ENCODE measurements at places on chromosomes 4 and X.
A peak's percentile ranks its signal among the peaks of the same experiment; 100 is the strongest.

DNA sequence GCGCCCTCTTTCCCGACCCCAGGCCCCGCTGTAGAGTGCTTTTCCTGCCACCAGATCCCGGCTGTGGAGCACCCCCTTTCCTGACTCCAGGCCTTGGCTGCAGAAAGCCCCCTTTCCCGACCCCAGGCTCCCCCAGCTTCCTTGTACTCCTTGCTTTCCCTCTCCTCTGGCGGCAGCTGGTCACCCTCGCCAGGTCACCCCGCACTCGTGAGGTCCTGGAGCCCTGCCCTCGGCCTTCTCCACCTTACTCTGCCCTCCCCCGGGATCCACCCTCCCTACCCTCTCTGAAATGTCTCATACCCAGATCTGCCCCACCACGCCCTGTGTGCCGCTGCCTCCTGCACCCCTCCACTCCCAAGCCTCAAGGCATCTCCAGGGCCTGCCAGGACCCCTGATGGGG is 25.0 kb upstream of the C4orf50 start:
- no peak for DNase-seq

DNA sequence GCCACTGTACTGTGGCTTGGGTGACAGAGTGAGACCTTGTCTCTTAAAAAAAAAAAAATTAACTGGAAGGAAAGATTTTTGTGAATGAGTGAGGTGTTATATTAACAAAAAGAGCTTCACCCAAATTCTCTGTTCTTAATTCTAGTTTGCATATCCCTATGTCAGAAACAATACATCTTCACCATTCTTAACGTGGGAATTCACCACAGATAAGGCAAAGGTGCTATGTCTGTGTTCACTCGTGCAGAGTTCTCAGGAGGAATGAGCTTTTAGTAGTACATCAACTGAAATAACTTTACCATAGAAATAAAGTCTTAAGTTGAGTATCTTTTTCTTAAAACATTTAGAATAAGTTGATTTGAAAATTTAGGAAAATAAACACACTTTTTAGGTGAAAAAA is 135.1 kb downstream of the RAPGEF2 start:
- no peak for DNase-seq

- DNase-seq = no peak
Observed at GRCh38 chrX:8803326-8803725, 2.1 kb upstream of the FAM9A start.

GRCh38 chr4:169909897-169910296 is 116.3 kb downstream of the MFAP3L start:
- no peak for DNase-seq

GRCh38 chrX:65601530-65602220 is 65.8 kb upstream of the MSN start:
- peak; percentile 24 for DNase-seq

DNA sequence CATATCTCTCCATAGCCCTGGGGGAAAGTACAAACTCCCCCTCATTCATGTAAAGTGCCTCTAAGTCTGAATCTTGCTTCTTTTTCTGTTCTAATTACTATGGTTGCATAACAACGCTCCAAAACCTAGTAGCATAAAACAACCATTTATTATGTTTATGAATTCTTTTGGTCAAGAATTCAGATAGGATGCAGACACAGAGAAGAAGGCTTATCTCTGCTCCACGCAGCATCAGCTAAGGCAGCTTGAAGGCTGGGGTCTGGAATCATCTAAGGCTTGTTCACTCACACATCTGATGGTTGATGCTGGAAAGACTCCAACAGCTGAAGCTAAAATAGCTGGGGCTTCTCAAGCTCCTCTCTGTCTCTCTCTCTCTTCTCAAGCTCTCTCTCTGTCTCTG is 564.5 kb downstream of the ZNF674 start:
- no peak for DNase-seq

DNA sequence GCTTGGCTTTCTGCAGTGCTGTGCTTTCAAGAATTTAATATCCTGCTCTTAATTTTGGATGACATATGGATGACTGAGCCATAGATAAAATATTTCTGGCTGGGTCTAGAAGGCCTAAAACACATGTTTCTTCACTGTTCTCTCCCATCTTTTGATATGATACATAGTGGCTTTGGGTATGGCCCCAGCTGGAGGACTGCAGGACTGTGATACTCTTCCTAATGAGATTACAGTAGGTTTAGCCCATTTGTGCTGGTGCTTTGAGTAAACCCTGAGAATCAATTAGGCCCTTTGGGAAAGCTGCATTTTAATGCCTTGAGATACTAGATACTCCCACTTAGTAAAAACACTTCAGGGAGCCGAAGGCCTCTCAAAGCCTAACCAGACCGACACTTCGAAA is 38.0 kb downstream of the KIT start:
- no peak for DNase-seq

DNA sequence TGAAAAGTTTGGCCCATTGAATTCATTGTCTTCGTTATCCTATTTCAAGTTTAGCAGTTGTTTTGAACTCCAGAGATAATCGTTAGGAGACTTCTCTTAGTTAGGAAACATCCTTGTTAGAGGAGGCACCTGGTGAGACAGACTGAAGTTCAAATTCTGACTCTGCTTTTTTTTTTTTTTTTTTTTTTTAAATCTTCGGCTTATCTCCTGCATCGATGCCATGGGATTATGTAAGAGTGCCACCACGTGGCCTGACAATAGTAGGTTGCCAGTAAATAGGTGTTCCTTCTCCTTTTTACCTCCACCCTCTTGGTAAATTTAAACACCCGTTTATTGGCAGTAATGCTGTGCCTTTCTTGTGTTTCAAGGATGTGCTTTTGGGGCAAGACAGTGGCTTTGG is 149.3 kb downstream of the SOWAHB start:
- DNase-seq = no peak

- no peak for DNase-seq
Observed at GRCh38 chrX:47607091-47607490, 12.6 kb downstream of the SYN1 start.

GRCh38 chr4:183330841-183331240 is 8.6 kb upstream of the CLDN24 start:
- DNase-seq = no peak

- DNase-seq = no peak
Observed at GRCh38 chr4:17368408-17368807, 143.5 kb downstream of the QDPR start.

- no peak for DNase-seq
Observed at GRCh38 chrX:27491397-27491796, 28.3 kb upstream of the PPP4R3C start.

Measured in stimulated activated CD8-positive, alpha-beta memory T cell treated with anti-CD3 and anti-CD28 coated beads, Interleukin-4, amount 100 ng/mL, for 4 hours (primary cell).